Activated CD4-positive, CD25-positive, alpha-beta regulatory T cell treated with anti-CD3 and anti-CD28 coated beads, Interleukin-2, amount 50 U/mL, for 24 hours (primary cell): ENCODE measurements at places on chromosomes 11 and 22.

GRCh38 chr11:45110562-45110961 lies 35.9 kb upstream of the PRDM11 start:
- ATAC-seq = no peak

DNA sequence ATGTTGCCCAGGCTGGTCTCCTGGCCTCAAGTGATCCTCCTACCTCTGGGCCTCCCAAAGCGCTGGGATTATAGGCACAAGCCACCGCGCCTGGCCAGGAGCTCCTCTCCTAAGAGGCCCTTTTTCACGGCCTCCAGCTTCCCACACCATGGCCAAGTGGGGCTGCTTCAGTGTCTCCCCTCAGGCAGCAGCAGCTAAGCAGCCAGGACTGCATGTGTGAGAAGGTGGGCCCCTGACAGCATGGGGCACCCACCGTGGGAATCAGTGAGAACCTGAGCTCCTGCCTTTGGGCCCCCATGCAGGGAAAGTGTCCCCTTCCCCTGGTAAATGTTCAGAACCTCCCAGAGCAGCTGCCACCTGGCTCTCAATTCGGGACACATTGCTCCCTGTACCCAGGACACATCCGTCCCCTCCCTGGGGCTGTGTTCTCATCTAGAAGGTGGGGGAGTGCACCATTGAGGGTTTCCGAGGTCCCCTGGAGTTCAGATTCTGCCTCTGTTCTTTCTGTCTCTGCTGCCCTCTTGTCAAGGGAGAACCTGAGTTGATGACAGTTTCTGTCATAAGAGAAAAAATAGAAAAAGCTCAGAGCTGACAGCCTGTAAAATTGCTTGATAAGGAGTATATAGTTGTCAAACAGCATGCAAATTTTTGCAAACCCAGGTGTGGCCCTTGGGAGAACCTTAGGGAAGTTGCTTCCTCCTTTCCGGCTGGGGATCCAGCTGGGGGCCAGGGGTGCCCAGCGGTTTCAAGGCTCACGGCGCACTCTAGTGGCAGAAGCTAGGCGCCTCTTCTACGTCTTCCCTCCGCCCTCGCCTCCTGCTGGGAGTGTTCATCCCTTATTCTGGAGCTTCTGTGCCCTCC lies 29.7 kb downstream of the FAM83F start:
- peak; percentile 79 for ATAC-seq

DNA sequence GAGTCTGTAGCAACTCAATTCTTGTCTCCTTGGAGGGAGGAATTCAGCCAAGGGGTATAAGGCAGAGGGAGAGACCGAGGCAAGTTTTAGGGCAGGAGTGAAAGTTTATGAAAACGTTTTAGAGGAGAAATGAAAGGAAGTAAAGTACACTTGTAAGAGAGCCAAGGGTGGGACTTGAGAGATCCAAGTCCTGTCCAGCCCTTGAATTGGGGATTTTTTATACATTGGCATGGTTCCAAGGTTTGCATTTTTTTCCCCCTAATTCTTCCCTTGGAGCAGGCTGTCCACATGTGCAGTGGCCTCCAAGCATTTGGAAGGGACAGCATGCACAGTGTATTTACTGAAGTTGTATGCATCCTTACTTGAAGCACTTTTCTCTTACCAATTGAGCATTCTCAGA lies 192.1 kb downstream of the LUZP2 start:
- ATAC-seq = no peak

- ATAC-seq = no peak
Measured at GRCh38 chr22:46286006-46286405, 10.7 kb upstream of the GTSE1 start.

DNA sequence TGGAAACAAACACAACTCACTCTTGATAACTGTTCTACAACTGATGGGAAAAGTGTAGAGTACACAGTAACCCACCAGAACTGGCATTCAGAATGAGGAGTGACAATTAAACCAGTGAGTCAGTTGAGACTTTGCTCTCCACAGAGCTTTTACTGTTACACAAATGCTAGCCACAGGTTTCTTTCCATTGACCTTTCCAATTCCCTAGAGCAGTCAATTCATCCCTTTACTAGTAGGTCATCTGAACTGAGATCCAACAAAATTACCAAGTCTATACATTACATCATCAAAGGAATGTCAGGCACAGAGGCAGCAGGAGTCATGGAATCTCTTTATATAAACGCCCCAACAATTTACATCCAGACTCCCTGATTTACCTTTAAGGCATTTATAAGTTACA lies 65.9 kb downstream of the PHF21A start:
- no peak for ATAC-seq

GRCh38 chr22:41989246-41989645 lies 9.3 kb upstream of the WBP2NL start:
- ATAC-seq = no peak

DNA sequence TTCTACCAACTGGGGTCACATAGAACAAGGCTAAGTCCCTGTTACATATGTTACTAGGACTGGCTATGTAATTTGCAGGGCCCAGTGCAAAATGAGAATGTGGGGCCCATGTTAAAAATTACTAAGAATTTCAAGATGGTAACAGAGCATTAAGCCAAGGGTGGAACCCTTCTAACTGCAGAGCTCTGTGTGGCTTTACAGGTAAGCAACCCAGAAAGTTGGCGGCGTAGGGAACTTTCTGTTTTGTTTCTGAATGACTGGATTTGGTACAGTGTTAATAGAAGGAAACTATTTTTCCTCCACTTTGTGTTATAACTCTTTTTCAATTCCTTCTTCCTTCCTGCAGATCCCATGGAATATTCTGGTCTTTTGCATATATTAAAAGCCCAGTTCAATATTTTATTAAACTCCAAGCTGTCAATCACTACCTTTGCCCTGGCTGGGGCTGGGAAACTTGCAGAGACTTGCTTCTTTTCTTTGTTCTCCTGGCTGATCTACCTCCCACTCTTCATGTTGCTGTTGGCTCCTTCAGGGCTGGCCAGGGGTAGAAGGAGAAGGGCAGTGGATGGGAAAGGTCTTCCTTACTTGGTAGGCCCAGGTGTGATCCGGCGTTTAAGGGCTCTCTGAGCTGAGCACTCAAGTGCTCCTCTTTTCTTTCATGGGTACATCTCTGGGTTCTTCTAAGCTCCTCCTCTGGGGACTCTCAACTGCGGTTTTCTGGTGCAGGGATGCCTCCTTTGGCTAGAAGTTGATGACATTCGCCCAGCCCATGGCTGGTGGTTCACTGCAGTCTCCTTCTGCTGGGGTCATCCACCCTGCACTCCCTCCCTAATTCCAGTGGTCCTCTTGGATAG lies 67.7 kb downstream of the SNX19 start:
- ATAC-seq = no peak

GRCh38 chr11:20259506-20259905 lies 99.2 kb upstream of the DBX1 start:
- no peak for ATAC-seq

- no peak for ATAC-seq
Measured at GRCh38 chr11:69186316-69187260, 30.9 kb downstream of the SMIM38 start.

DNA sequence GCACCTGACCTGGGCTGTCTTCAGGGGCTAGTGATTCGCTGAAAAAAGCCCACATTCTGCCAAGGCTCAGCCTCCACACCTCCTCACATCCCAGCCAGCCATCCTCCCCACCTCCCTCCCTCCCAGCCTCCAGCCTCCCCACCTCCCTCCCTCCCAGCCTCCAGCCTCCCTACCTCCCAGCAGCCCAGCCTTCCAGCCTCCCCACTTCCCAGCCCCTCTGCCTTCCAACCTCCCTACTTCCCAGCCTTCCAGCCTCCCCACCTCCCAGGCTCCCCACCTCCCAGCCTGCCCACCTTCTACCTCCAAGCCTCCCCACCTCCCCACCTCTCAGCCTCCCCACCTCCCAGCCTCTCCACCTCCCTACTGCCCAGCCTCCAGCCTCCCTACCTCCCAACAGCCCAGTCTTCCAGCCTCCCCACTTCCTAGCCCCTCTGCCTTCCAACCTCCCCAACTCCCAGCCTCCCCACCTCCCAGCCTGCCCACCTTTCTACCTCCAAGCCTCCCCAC lies 33.7 kb upstream of the TH start:
- no peak for ATAC-seq

- no peak for ATAC-seq
Measured at GRCh38 chr11:26283852-26284408, 48.0 kb upstream of the ANO3 start.

DNA sequence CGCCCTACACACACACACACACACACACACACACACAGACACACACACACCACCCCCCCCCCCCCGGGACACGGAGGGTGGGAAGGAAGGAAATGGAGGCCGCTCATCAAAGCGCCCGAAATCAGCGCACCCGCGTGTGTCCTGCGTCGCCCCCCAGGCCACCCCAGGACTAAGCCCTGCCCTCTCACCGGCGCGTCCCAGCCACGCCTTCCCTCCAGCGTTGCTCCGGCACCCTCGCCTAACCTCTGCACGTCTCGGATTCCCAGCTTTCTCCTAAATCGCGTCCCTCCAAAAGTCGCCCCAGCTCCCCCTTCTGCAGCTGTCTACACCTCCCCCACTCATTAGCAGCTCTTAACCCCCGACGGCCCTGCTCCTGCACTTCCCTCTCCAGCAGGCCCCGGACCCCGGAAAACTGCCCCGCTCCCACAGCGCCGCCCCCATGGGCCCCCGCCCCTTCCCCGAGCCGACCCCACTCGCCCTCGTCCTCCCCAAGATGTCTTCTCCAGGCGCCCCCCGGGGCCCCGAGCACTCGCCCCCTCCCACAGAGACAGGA lies 557 bp downstream of the PACSIN2 start:
- ATAC-seq = peak; percentile 0

- ATAC-seq = no peak
Measured at GRCh38 chr22:23001463-23001862, 68.9 kb upstream of the GNAZ start.

GRCh38 chr22:25399649-25400151 lies 164.8 kb upstream of the GRK3 start:
- no peak for ATAC-seq

GRCh38 chr11:29641201-29641600 lies 375.6 kb downstream of the KCNA4 start:
- no peak for ATAC-seq

- no peak for ATAC-seq
Measured at GRCh38 chr11:17383461-17383860, 5.0 kb downstream of the KCNJ11 start.

- ATAC-seq = no peak
Measured at GRCh38 chr22:41288245-41288946, 2.4 kb upstream of the RANGAP1 start.

GRCh38 chr11:32847511-32847910 lies 17.8 kb downstream of the PRRG4 start:
- no peak for ATAC-seq
